ENCODE measurements at places on chromosomes 2 and 18.

- DNase-seq: no peak
Measured at GRCh38 chr2:8620611-8621382, 61.1 kb upstream of the ID2 start.

DNA sequence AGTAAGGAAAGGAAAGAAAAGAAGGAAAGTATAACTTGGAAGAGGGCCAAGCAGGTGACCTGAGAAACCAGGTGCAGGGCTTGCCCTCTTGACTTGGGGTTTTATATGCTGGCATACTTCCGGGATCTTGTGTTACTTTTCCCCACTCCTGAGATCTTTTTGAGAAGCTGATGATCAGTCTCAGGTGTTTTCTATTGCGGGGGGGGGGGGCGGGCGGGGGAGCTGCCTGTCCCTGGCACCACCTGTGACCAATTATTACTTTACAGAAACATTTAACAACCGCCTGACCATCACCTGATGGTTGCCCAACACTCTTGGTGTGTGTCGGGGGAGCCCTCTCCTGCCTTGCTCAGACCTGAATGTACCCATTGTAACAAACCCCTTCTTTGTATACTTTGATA, 6.9 kb upstream of the CASP10 start:
- no peak for DNase-seq

DNA sequence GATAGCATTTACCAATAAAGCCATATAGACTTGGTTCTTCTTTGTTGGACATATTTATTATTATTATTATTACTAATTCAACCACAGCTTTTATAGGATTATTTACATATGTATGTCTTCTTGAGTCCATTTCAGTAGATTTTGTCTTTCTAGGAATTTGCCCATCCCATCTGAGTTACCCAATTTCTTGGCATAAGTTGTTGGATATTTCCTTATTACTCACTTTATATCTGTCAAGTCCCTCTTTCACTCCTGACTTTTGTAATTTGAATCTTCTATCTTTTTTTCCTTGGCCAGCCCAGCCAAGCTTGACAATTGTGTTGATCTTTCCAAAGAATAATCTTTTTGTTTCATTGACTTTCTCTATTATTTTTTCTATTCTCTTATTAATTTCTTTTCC, 543.7 kb downstream of the SUCLG1 start:
- no peak for DNase-seq

DNA sequence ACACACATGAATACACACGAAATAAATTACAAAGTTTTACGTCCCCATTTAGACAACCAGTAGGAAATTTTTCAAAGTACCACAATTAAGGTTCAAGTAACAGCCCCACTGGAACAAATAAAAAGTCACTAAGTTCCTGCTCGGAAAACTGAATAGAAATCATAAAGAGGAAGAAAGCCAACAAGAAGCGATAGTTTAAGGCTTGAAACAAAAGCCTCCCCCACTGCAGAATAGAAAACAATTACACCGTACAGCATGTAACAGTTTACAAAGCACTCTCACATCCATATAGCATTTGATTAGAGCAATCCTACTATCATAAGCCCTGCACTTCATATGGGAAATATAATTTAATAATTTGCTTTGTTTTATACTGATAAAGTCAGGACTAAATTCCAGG, 15.5 kb downstream of the KLF7 start:
- DNase-seq: no peak

DNA sequence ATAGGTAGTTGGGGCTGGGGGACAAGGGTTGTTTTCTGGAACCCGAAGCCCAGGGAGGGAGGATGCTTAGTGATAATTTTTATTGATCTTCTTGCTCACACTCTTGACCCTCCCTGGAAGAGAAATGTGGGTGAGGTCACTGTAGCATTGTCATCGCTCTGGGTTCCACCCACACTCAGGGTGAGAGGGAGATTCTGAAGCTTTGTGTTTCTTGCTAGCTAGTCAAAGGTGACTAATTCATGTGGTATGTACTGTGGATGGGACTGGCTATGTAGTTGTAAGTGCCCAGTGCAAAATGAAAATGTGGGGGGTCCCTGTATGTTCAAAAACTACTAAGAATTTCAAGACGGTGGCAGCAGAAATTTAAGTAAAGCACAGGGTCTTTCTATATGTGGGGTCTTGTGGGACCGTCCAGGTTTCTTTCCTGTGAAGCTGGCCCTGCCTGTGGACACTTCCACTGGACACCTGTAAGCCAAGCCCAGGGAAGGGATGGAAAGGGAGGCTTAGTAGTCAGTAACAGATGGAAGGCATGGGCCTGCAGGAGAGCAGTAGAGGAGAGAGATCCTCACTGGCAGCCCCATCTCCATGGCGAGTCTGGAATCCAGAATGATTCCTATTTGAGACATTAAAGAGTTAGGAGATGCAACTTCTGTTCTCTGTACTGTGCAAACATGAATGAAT, 35.0 kb downstream of the TSN start:
- DNase-seq: no peak

DNA sequence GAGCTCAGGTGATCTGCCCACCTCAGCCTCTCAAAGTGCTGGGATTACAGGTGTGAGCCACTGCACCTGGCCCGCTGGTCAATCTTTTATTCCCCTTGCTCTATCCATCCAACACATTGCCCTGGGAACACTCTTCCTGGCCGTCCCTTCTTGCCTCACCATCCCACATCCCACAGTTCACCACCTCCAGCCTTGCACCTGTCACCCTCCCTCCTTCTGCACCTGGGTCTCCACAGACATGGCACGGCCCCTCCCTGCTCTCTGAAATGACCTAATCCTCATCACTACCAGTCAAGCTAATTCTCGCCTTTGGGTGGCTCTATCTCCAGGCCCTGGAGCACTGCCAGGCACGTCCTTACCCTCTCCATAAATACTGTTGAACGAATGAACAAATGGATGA, 116.9 kb upstream of the TEX51 start:
- no peak for DNase-seq

Data from naive thymus-derived CD4-positive, alpha-beta T cell (primary cell).